GM12892 (cell line): ENCODE measurements at places on chromosomes 6 and 20.

GRCh38 chr6:52243282-52243893 lies 912 bp downstream of the IL17F start:
- no peak for DNase-seq

DNA sequence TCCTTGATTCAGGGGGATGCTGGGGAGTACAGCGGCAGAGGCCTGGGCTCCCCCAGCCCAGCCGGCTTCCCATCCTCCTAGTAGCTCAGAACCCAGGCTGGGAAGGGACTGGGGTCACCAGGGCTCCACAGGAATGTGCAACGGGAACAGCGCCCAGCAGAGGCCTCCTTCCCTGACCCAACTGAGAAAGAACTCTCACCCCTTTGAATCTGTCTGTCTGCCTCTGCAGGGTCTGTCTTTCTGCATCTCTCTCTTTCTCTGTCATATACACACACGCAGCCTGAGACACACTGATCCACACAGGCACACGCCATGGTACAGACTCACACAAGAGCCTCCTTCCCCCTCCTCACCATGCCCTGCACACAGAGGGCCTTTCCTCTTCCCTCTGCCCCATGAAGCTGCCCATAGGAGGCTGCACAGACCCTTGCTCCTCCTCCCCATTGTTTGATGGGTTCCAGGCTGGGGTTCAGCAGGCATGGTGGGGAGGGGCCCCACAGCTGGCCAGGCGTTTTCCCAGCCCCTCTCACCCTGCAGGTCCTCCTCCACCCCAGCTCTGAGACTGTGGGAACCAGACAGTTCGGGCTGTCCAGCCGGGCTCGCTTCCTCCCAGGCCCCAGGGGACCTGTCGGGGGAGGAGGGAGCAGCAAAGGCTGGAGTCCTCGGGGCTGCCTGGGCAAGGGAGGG lies 2.8 kb downstream of the FOXS1 start:
- DNase-seq: no peak

GRCh38 chr6:2565499-2565898 lies 185.2 kb downstream of the MYLK4 start:
- DNase-seq: no peak

DNA sequence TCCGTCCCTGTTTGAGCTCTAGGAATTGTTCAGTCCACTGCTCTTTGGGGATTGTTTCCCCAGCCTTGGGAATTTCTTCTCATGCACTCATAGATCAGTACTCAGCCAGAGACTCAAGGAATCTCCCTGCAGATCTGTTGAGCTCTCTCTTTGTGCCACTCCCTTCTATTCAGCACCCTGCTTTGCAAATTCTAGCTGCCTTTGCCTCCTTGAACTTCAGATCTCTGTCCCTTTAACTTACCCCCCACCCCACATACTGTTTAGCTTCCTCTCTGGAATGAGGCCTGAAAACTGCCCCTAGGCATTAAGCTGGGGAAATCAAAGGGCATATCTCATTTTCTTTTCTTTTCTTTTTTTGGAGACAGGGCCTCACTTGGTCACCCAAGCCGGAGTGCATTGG lies 30.5 kb downstream of the QRSL1 start:
- no peak for DNase-seq

DNA sequence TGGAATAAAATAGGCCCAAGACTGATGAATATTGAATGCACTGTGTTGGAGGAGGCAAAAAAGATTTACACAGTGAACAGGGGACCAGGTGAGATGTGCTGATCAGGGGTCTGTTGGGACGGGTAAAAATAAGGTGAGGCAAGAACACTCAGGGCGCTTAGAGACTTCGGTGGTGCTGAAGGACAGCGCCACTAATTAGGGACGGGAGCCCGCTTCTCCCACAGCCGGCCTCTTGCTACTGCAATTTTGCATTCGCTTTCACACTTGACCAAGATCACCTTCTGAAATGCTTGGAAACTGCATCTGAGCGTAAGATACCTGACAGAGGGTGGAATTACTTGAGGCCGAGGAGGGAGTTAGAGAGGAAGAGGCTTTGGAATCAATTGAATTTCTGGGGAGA lies 7.3 kb downstream of the TFAP2D start:
- DNase-seq: no peak

DNA sequence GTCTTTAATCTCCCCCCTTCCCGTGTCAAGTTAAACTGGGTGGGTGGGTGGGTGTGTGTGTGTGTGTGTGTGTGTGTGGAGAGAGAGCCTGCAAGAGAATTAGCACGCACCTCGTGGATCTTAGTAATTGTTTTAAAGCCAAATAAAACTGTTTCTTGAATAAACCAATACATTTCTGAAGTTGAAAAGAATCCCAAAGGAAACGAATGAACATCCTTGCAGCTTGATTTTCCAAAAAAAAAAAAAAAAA lies 381 bp upstream of the BICRAL start:
- DNase-seq: no peak

DNA sequence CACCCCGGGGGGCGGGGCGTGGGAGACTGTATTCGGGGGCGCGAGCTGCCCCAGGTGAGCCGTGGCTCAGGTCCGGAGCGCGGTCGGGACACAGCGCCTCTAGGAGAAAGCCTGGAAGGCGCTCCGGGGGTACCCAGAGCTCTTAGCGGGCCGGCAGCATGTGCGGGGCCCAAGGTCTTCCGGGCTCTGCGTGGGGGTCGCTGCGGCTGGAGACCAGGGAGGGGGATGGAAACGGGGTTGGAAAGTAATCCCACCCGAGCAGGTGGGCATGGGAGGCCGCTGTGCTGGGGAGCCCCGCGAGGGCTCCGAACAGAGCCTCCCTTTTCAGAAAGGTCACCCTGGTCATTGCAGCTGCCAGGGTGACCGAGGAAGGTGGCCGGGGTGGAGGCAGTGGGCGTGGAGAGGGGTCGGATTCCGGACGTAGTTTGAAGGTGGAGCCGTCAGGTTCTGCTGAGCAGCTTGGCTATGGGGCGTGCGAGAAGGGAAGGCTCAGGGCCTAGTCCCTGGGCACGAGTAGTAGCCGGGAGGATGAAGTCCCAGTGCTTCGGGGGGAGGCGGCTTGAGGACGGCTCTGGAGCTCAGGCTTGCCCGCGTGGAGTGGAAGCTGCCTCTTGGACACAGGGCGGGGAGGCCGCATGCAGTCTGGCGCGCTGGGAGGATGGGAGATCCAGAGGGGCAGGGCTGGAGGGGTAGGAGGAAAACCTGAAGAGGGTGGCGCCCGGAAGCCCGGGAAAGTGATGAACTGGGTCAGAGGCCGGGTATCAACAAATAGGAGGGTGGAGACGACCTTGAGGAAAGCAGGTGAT lies at the start of gene SIRT5:
Gene SIRT5 (plus strand): TSS at position 31 of the 806 bp plus-strand sequence. CDS start 9,510 bp downstream, outside the sequence.
- peak; percentile 58 for DNase-seq

DNA sequence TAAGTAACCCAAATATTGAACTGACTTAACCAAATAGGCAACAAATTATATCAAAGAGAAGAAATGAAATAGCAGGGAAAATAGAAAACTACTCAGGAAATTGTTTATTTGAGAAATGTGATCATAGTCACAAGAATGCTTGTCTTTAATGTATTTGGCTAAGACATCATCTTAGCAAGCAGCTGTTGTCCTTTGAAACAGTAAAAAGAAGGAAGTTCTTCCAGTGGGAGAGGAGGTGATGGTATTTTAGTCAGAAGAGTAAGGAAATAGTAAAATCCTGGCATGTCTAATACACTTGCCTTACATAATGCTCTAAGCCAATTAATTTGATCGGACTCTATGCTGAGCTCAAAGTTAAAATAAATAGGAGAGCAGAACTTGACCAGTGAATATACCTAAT lies 126.5 kb downstream of the EPM2A start:
- no peak for DNase-seq

DNA sequence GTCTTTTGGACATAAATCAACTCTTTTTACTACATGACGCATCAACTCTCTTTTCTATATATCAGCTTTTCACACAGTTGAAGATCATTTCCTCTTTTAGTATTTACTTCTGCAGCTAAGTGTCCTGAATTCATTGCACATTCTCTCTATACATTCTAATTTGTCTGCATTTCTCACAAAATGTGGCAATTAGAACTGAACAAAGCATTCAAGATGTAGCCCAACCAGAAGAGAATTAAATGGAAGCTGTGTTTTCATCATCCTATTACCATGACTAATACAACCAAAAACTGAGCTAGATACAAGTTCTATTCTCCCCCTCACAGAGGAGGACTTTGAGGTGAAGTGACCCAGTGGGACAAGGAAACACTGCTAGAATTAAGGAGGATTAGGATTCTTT lies 86.9 kb downstream of the PLCG1 start:
- DNase-seq: no peak

DNA sequence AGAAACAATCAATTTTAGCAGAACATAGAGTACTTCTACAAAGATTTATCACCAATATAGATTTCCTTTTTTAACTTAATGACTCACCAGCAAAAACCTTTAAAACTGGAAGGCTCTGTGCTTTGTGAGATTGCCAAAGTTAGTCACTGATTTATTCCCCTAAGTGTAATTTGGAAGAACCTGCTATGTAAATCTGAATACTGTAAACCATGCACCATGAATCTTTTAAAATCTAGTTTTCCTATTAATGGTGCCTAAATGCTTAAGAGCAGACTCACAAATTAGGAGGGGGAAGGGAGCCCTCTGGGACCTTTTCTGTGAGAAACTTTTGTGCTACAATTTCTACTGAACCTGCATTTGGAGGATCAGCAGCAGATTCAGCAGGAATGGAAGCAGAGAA lies 57.8 kb upstream of the PNRC1 start:
- DNase-seq: no peak

DNA sequence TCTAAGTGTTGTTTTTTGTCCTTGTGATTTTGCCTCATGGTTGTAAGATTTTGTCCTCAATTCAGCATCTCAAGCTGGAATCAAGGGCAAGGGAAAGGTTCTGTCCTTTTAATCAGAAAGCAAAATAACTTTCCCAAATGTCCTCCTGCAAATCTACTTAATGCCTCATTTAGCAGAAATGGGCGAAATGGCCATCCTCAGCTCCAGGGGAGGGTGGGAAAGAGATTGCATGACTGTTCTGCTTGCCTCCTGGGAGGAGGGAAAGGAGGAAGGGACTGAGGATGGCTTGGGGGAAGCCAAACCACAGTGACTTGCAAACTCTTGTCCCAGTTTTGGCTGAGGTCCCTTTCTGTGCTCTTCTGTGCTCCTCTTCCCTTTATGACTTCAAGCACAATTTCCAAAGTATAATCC lies 43.4 kb downstream of the TNFAIP3 start:
- DNase-seq: no peak

DNA sequence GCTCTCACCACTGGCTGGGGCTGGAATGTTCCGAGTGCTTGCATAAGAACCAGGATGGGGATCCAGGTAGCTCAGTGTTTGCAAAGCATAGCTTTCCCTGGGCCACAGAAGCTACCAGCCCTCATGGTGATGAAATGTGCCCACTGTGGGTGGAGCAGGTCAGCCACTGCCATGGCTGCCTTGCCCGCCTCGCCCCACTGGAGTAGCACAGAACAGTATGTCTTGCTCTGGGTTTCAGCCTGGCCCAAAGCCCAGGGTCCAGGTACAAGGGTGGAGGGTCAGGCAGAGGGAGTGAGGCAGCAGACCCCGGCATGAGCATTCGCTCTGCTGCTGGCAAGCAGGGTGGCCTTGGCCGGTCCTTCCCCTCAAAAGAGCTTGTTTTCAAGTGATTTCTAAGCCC lies 34.7 kb downstream of the KCNK17 start:
- DNase-seq: no peak

DNA sequence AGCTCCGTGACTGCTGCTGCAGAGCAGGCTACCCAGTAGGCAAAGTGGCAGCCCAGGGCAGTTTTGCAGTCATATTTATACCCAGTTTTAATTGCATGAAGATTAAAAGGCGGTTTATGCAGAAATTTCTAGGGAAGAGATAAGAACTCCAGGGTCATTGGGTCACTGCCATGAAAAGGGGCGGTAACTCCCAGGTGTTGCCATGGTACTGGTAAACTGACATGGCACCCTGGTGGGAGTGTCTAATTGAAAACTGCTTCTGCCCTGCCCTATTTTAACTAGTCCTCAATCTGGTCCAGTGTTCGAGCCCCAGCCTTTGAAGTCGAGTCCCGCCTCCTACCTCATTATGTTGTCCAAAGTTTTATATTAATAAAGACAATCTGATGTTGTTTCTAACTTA lies 75.0 kb upstream of the FUCA2 start:
- DNase-seq: no peak

DNA sequence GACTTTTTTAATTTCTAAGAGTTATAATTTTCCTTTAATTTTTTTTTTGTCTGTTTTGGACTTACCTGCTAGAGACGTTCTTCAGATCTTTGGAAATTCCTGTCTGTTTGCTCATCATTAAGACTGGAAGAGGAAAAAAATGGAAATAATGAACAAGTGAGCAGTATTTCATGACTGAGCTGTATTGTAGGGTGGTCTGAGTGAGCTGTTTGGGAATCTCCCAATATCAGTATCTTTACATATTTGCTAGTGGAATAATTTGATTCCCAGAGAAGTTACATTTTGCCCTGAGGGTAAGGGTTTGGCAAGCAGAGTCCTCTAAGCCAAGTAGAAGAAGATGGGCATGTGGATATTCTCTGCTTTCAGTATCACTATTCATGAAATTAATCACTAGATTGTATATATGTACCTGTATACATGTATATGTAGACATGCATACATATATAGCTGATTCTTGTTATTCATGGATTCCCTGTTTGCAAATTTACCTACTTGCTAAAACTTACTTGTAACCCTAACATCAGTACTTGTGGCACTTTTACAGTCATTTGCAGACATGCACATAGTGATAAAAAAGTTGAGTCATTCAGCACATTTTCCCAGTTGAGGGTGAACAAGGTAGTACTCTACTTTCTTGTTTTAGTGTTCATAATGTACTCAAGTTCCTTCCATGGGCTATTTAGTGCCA lies 13.5 kb downstream of the ZC2HC1B start:
- no peak for DNase-seq

DNA sequence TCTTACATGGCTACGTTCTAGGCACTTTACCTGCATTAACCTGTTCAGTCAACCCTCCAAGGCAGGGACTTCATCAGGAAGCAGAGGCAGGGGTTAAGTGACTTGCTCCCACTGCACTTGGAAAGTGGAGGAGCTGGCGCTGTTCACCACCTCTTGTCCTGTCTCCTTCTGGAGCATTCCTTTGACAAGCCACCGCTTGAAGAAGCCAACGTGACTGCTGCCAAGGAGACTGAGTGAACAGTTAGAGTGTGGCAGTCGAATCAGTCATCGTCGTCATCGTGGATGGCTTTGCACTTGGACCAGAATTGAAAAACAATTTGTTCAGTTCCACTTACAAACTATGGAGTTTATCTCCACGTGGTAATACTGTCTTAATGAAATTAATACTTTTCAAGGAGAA lies 60.9 kb downstream of the TULP4 start:
- DNase-seq: no peak
